Umbilical cord (tissue), 2 donors: ENCODE measurements at places on chromosomes 7 and 10. TPM values are rescaled to one million over a fixed set of nuclear protein-coding genes. Genes with fewer than 3 reads are reported as not detected.

GFRA1 gene
- 7.2 TPM for total RNA-seq

UCMA gene
- total RNA-seq = 3.9 TPM

OR2A12 gene
- total RNA-seq = 6.5 TPM

TEX36 gene
- total RNA-seq = not detected
